ENCODE measurements at places on chromosomes 4 and X. TPM values are rescaled to one million over a fixed set of nuclear protein-coding genes. Genes with fewer than 3 reads are reported as not detected.

DNA sequence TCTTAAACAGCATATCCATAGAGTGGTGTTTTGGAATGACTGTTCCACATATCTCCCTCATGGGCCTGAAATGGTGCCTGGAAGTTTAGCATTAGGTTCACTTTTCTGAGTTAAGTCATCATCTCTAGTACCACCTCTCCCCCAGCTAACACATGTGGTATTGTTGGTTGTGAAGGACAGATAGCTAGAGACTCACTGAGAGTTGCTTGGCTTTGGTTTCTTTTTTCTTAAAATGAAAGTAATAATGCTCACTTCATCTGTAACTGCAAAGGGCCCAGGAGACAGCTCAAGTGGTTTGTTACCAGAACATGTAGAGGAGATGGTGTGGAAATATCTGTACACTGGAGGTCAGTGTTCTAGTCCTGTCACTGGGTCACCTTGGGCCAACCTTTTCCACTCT lies 90.9 kb downstream of the EFNB1 start:
- no peak for DNase-seq

DNA sequence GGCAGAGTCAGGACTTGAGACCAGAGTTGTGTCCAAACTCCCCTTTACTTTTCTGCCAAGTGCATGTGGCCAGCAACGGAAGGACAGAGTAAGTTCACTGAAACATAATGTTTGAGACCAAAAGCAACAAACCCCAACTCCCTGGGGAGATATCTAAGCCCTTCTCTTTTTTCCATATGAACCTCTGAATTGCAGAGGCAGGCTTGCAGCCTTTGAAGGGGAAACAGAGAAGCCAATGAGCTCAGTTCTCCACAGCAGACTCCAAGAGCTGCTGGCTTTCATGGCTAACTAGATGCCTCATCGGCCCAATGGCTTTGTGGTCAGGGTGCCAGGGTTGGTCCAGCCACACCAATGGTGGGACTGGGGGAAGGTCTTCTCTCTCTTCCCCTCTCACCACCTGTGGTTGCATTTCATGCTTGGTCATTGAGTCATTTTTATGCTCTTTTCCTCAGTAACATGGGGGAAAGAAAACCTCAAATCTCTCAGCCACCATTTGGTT lies 34.0 kb downstream of the STARD8 start:
- no peak for DNase-seq

DNA sequence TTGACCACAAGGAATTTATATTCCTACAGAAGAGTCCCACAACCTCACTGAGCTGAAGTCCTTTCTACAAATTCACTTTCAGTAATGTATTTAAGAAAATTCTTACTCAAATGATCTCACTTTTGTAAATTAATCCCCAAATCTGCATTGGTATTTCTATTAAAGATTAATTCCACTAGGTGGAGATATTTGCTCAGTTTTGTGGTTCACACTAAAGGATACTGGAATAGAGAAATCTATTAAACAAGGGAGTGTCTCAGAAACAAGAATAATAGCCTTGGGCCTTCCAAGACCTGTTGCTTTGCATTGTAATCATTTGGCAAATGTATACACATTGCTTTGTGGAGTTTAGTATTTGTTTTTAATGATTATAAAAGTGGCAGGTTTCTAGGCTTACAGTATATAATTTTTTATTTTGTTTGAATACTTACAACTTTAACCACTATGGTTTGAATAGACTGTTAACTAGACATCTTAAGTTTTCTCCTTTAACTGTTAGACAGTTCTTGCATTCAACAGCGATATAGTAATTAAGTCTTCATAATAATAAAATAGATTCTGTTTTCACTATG lies 25.9 kb downstream of the CFAP299 start:
- DNase-seq: no peak

GRCh38 chr4:168475745-168476144 lies 4.5 kb downstream of the DDX60L start:
- DNase-seq: no peak

DNA sequence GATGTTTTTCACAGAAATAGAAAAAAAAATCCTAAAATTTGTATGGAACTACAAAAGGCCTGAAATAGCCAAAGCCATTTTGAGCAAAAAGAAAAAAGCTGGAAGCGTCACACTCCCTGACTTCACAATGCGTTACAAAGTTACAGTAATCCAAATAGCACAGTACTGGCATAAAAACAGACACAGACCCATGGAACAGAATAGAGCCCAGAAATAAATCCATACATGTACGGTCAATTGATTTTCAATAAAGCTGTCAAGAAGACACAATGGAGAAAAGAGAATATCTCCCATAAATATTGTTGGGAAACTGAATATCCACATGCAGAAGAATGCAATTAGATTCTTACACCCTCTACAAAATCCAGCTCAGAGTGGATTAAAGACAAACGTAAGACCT lies 208.2 kb downstream of the AFAP1 start:
- no peak for DNase-seq

DNA sequence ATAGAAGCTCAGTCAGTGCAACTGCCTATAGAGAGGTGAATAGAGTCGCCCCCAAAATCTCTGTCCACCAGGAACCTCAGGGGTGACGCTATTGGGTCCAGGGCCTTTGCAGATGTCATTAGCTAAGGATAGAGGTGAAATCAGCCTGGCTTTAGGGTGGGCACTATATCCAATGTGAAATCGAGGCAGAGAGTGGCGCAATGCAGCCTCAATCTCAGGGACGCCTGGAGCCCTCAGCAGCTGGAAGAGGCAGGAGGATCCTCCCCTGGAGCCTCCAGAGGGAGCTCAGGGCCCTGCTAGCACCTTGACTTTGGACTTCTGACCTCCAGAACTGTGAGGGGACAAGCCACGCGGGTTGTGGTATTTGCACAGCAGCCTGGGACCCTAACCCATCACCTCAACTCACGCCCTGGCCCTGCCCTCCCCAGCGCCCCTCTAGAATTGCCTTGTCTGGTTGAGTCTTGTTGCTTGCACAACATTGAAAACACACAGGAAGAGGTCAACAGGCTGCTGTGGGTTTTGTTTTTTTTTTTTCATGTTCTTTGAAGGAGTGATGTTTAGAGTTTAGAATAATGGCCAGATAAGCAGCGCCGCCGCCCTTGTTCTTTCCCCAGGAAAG lies 89.4 kb upstream of the PSAPL1 start:
- no peak for DNase-seq

- DNase-seq: no peak
These were observed 34.0 kb downstream of the SLC9A6 start for GRCh38 chrX:136019226-136019625.

DNA sequence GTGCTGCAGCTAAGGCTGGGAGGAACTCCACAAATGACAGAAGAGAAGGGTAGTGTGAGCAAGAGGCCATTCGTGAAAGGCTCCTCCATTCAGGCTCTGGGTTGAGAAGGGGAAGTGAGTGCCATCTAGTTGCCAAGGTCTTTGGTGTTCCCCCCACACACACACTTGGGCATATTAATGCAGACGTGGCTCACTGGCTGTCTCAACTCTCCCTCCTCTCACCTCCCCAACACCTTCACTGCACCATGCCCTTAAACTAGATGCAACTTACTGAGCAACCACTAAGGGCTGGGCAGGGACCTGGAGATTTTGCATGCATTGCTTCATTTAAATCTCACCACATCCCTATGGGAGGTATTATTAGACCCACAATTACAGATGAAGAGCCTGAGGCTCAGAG lies 8.7 kb downstream of the CLRN2 start:
- DNase-seq: no peak

ELK1 gene
- total RNA-seq: 19.3 TPM

- no peak for DNase-seq
These were observed 73.7 kb downstream of the BEND2 start for GRCh38 chrX:18146954-18147353.

- no peak for DNase-seq
These were observed 47.7 kb downstream of the HMGB3 start for GRCh38 chrX:151030845-151031244.

Measured in Right ventricle myocardium inferior (tissue), 1 donor.